ENCODE measurements at places on chromosomes 13 and 19. TPM values are rescaled to one million over a fixed set of nuclear protein-coding genes. Genes with fewer than 3 reads are reported as not detected.

ERFL gene
- polyA plus RNA-seq = 0.14 TPM

SERTAD3 gene
- 24.1 TPM for polyA plus RNA-seq

SELENOV gene
- polyA plus RNA-seq = 12.4 TPM

USE1 gene
- polyA plus RNA-seq = 19.4 TPM

GNA15 gene
- 0.10 TPM for polyA plus RNA-seq

EMC10 gene
- polyA plus RNA-seq = 24.8 TPM

GRCh38 chr19:24046550-24046949 is 40.4 kb upstream of the ZNF254 start:
- no peak for DNase-seq

DNA sequence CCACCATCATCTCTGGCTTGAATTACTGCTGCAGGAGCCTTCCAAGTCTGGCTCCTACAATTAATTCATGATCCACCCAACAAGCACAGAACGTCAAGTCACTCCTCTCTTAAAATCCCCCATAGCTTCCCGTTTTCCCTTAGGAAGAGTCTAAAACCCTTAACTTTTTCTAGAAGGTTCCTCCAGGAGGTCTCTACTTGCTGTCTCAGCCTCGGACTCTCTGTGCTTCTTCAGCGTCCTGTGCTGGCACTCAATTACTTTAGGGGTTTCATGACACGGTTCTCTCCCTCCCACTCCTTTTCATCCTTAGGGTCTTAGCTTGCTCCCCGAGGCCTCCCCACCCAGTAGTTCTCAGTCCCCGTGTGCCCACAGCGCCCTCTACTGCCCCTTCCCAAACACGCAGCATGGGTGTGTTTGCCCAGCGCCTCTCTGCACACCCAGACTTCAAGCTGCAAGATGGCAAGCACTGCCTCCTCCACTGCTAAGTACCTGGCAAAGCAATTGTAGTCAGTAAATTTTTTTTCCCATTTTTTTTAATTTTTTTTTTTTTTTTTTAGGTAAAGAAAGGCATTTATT is 25.8 kb upstream of the MAP3K10 start:
- DNase-seq = peak; percentile 90

DNA sequence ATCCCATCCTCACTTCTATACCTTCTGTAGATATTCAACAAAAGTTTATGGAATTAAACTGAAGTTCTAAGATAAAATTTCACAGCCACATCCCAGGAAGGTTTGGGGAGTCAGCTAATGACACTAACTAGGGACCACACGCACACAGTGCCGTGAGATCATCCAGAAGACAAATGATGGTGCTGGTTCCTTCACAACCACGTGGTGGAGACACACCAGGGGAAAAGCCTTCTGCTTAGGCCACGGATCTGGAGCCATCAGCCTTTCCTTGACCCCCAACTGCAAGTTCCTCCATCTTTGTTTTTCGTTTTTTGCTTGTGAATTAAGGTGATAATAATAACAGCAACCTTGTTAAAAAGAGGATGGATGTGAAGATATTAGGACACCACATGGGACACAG is 241.6 kb upstream of the MAB21L1 start:
- no peak for DNase-seq

DNA sequence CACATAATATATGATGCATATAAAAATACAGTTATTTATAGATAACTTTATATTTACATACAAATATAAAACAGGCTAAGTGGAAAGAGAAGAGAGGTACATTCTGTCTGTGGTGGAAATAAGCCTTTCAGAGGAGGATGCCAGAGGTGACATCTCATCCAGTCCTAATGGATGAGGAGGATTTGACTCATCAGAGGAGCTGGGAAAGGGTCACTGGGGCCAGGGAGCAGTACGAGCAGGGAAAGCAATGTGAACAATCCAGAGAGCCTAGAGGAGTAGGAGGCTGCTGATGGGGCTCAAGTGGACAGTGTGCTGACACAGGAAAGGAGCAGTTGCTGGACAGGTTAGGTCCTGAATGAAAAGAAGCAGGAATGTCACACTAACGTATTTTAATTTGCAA is 18.6 kb downstream of the NALCN start:
- no peak for DNase-seq

DNA sequence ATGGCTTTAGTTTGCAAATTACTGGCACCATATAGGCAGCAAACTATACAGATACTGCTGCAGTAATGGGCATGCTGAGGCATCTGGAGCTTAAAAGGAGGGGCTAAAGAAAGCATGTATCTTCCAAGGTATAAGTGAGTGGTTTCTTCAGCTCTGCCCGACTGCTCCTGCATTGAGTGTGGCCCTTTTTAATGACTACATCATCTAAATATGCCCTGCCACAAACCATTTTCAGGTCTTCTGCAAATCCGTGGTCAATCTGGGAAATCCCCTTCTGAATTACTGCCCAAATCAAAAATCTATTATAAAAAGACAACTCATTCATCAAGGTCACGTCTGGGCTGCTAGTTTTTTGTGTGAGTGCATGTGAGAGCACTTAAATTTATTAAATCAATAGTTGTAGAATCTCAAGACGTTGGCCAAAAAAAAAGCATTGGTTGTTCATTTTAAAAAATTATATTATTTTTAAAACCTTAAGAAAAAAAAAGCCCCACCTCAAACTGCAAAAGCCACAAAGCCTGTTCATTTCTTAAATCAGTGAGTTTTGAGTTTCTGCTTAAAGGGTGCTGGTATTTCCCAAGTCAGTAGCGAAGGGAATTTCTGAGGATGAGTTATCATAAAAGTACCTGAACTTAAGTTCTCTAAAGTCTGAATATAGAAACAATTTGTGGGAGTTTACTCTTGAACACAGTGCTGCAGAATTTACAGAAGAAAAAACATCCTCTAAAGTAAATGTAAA is 16.3 kb downstream of the LCP1 start:
- DNase-seq = no peak

GRCh38 chr13:85500696-85501256 is 298.4 kb downstream of the SLITRK6 start:
- no peak for DNase-seq

GRCh38 chr13:94061301-94061700 is 418.2 kb downstream of the DCT start:
- no peak for DNase-seq

GRCh38 chr19:18346091-18346490 is 5.7 kb downstream of the PGPEP1 start:
- peak; percentile 84 for DNase-seq

DNA sequence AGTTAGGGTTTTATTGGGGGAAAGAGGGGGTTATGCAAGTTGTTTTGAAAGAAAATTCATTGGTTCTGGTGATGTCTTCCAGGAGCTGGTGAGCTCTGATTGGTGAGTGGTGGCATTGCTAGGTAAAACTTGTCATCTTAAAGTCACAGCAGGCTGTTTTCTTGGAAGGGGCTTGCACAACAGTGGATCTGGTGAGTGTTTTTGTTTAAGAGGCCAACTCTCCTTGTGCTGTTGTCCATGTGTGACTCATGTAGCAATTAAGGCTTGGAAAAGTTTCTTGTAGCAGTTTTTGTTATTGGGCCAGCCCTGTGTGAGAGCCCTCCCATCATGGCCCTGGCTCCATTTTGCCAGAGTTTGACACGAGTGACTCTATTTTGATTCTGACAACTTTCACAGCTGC is 109.4 kb downstream of the RFC3 start:
- DNase-seq = no peak

- no peak for DNase-seq
Measured at GRCh38 chr13:112838038-112838841, 130.8 kb upstream of the MCF2L start.

- DNase-seq = no peak
Measured at GRCh38 chr19:40370997-40371801, 18.8 kb downstream of the HIPK4 start.

GRCh38 chr19:4516199-4516938 is 1.9 kb downstream of the PLIN4 start:
- no peak for DNase-seq

DNA sequence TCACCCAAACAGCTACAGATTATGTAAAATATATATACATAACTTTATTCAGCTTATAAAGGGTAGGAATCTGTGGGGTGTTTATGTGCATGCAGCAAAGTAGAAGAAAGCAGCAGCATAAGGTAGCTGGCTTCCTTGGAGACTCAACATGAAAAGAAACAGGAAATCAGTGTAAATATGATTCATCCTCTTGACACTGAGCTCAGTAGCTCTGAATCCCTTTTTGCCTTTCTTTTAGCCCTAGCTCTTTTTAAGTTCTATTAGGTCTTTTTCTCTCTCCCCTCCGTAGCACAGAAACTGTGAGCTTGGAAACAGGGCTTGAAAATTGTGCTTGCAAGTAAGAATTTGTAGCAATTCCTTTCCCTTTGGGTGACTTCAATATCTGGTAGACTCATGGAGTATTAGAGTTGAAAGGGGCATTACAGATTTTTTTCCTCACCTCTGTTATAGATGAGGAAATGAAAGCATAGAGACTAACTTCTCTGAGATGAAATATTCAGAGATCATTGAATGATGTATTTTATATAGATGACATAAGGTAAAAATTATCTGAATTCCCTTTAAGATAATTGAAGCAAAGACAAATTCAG is 314.4 kb downstream of the PCDH9 start:
- DNase-seq = no peak

GRCh38 chr13:62087124-62087523 is 671.5 kb upstream of the PCDH20 start:
- no peak for DNase-seq

Measured in GM23338 (cell line).